ENCODE measurements at places on chromosomes 4 and X.
A peak's percentile ranks its signal among the peaks of the same experiment; 100 is the strongest.

- DNase-seq, result no peak
These were observed 1257.2 kb downstream of the ADGRL3 start for GRCh38 chr4:62457356-62457755.

- no peak for DNase-seq
These were observed 59.5 kb upstream of the FGF13 start for GRCh38 chrX:138771047-138771446.

DNA sequence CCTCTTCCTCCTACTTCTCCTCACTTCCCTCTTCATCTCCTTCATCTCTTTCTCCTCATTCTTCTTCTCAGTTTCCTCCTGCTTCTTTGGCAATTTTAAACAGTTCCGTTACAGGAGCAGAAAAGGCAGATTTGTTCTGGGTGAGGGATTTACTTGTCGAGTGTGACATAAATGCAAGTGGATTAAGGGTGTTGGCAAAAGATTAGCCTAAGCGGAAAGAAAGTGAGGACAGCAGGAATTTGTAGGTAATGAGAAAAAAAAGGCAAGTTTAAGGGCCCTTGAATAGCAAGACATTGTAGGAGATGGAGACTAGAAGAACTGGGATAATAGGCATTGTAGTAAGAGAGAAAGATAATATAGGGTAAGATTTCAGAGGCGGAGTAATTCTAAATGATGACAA is 841.6 kb downstream of the RAPGEF2 start:
- no peak for DNase-seq

DNA sequence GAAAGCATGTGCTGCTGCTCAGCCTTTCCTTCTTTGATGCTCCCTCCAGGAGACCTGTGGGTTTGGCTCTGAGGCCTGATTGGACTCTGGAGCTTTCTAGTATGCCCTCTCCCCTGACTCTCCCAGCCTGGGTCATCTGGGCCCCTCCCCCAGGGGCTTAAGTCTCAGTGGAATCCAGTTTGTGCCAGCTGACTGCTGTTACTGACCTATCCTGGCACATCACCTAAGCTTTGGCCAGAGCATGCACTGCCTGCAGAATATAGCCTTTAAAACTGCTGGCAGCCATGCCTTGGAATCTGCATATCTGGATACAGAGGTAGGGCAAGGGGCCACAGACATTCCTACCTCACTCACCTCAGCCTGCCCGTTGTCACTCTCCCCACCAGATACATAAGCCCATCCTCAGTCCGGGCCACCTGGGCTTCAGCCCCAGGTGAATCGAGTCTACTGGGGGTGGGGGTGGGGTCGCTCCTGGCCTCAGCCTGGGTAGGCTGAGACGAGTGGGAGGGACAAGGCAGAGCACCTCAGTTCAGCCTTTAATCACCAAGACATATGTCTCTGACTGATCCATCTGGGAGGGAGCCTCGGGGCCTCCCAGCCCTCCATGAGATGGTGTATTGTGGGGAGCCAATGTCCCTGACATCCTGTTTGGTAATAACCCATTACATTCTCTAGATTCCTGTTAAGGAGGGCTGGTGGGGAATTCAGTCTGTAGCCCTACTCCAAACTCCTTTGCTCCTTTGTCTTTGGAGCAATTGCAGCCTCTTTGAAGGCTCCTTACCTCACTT is 61.2 kb downstream of the STARD8 start:
- DNase-seq, result peak; percentile 68

- no peak for DNase-seq
These were observed 37.8 kb upstream of the EXOC1L start for GRCh38 chr4:55781812-55782211.

DNA sequence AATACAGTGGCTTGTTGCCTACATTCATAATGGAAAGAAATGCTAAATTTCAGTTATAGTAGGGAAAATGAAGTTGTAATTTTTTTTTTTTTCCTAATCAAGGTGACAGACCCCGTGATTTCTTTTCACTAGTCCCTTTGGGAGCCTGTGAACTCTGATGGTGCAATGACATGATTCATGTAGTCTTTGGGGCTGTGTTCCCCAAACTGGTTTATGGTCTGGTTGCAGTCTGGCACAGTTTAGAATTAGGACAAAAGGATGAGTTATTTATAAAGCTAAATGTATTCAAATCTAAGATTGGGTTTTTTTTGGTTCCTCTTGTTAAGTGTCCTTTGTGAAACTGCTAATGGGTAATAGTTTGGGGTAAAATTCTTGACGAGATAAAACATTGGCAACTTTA is 66.0 kb downstream of the REPS2 start:
- DNase-seq, result no peak

GRCh38 chrX:149467461-149467860 is 37.6 kb downstream of the IDS start:
- DNase-seq, result no peak

GRCh38 chr4:48686369-48686768 is 93.7 kb downstream of the FRYL start:
- DNase-seq, result no peak

DNA sequence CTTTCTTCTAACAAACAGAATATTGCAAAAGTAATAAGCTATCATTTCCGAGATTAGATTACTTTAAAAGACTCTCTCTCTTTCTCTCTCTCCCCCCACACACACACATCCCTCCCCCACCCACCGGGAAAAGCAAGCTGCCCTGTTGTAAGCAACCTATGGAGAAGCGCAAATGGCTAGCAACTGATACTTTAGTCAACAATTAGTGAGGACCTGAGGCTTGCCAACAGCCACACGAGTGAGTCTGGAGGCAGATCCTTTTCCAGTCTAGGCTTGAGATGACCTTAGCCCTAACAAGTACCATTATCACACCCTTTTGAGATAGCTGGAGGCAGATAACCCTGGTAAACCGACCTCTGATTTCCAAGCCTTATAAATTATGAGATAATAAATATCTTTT is 19.7 kb upstream of the ADGRL3 start:
- no peak for DNase-seq

- peak; percentile 1 for DNase-seq
These were observed 559.0 kb upstream of the AMOT start for GRCh38 chrX:113399506-113400192.

DNA sequence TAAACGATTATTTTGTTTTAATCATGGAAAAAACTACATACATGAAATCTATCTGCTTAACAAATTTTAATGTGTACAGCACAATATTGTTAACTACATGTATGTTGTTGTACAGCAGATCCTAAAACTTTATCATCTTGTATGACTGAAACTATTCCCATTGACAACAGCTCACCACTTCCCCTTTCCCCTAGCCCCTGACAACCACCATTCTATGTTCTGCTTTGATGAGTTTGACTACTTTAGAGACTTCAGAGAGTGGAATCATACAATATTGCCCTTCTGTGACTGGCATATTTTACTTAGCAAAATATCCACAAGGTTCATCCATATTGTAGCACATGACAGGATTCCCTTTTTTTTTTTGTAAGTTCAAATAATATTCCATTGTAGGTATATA is 185.9 kb downstream of the CFAP299 start:
- DNase-seq, result no peak

DNA sequence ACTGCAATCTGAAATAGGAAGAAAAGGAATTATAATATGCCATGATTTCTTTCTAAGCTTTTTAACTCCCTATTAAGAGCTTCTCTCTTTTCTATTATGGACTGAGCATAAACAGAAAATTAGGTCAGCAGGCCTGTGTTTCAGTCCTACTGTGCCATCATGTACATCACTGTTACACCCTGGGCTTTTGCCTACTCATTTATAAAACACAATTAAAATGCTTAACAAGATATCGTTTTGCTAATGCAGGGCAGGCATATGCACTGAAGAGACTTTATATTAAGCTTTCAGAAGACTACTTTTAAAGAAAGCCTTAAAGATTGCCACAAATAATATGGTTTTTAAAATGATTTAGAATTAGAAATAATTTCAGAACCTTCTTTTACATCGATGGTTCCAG is 828 bp upstream of the BBS12 start:
- no peak for DNase-seq

GRCh38 chr4:76023389-76023788 is at the start of gene CXCL10:
Gene CXCL10, minus strand, starts transcription at chr4:76023497. Its CDS starts 66 bp downstream, at chr4:76023431.
- DNase-seq, result peak; percentile 1

- no peak for DNase-seq
These were observed 62.3 kb upstream of the ADRA2C start for GRCh38 chr4:3703677-3704521.

GRCh38 chr4:123418351-123418931 is 21.8 kb downstream of the SPRY1 start:
- DNase-seq, result peak; percentile 94
